ENCODE measurements at places on chromosomes 2 and 18.

- no peak for DNase-seq
Observed at GRCh38 chr18:73577365-73577764, 570.3 kb downstream of the FBXO15 start.

DNA sequence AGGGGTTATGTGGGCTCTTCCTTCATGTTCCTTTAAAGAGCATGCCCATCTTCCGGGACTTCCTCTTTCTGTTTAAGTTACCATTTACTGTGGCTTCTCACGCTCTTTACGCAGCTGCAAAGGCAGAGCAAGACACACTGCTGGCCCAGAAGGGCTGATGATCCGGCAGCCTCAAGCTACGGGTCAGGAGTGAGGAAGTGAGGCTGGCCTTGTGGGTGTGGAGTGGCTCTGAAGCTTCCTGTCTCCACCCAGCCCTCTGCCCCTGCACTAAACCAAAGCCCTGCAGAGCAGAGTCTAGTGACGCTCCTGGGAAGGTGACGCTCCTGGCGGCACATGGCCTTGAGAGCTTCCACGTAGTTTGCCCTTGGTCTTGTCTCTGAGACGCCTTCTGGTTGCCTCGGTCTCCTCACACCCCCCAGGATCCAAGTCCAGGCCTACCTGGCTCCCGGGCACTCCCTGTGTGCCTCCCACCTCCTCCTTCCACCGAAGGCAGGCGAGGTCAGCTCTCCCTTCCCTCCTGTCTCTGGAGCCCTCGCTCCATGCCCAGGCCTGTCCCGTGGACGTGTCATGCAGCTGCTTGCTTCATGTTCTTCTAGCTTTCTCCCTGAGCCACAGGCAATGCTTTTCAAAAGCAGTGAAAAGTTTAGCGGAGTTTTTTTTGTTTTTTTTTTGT is 50.3 kb downstream of the ARL4C start:
- peak; percentile 77 for DNase-seq

DNA sequence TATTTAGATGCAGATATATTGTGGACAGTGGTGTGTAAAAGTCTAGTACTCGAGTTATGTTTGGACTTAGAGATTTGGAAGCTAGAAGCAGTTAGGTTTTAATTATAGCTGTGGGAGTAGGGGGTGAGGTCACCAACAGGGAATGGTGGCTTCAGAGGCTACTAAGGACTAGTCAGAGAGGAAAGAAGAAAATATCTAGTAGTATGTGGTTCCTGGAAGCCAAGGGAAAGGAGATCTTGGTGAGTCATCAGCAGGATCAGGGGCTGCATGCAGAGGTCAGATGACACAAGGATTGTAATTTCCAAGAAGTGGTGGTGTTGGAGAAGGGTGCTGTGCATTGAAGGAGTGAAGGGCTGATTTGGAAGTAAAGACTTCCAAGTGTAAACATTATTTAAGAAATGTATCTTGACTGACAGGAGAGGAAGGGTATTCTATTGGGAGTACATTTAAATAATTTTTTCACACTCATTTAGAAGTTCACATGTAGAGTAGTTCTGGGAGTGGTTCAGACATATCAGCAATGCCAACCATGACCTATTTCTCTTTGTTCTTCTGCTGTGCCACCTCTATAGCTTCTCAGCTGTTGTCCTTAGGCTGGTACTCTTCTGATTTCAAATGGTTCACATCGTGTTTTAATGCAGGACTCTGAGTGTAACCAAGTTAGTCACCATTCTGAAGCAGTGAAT is 59.1 kb downstream of the ACSL3 start:
- no peak for DNase-seq

GRCh38 chr2:17380003-17380402 is 138.2 kb downstream of the RAD51AP2 start:
- DNase-seq: no peak

DNA sequence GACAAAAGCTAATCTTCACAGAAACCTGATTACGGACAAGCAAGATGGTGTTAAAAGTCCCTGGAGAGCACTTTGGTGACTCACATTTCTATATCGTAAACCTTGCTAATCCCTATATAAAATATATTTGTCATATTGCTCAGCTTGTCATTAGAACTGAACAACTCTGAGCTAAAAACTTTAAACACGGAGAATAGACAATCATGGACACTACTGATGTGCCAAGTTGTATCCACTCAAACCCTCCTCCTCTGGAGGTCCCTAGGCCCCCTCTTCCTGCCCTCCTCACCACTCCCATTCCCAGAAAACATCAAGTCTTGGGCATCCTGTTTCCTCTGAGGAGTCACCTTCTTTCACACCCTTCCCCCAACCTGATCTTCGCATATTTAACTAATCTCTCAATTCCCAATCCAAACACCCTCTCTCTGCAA is 138.7 kb upstream of the PID1 start:
- DNase-seq: no peak

GRCh38 chr18:71433373-71433772 is 1110.8 kb downstream of the CBLN2 start:
- no peak for DNase-seq
